Hippocampal formation (tissue), 2 donors: ENCODE measurements at places on chromosomes 11 and 22.

DNA sequence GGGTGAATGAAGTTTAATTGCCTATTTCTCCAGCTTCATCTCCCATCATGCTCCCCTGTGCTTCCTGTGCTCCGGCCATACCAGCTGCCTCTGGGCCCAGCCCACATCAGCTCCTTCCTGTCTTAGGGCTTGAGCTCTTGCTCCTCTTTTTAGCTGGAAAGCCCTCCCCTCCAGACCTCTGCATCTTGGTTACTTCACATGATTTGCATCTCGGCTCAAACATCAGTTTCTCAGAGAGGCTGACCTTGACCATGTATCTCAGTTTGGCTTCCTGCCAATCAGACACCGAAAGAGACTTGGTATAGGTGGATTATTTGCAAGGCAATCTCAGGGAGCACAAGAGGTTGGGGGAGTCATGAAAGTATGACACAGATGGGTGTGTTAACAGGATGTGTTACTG is 73.2 kb upstream of the TIMP3 start:
- no peak for DNase-seq

GRCh38 chr11:20093775-20094174 is 66.5 kb downstream of the DBX1 start:
- DNase-seq, result no peak

- DNase-seq, result peak; percentile 21
Measured at GRCh38 chr11:86140334-86140990, 71.6 kb upstream of the PICALM start.

GRCh38 chr22:19761725-19762567 is 1.4 kb downstream of the TBX1 start:
- no peak for DNase-seq

DNA sequence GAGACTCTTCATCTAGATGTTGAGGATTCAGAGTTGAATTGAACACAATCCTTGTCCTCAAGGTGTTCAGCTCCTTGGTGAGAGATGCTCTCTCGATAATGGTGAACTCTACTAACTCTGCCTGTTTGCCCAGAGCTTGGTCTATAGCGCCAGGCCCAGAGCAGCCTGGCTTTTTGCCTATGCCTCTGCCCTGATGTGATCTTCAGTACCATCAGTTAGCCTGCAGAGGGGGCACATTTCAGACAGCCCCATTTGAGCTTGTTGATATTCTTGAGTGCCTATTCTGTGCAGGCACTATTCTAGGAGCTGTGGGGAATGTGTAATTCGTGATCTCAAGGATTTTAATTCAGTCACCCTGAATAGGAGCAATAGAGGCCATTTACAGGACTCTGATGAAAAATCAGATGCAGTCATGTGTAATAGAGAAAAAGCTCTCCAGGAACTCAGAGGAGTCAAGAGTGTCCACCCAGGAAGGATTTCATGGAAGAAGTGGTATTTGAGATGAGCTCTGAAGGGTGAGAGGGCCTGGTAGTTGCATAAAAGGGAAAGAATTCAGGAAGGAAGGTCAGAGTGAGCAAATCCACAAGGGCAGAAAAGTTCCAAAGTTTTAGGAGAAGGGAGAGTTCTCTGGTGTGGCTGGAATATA is 19.3 kb downstream of the GTPBP1 start:
- DNase-seq, result peak; percentile 51

DNA sequence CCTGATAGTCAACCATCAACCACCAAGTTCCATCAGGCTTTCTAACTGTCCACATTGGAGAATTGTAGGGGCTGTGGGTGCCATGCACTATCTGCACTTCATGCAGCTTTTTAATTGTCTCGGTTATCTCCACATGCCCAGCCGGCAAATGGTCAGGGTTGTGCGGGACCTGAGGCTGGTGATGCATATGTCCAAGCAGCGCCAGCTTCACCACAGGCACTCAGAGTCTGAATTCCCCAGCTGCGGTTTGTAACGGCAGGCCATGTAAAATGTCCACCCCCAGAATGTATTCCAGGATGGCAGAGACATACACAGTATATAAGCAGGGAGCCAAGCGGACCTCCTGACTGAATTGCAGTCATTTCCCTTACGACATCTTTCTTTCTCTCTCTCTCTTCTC is 435.6 kb downstream of the DYNC2H1 start:
- DNase-seq, result no peak

DNA sequence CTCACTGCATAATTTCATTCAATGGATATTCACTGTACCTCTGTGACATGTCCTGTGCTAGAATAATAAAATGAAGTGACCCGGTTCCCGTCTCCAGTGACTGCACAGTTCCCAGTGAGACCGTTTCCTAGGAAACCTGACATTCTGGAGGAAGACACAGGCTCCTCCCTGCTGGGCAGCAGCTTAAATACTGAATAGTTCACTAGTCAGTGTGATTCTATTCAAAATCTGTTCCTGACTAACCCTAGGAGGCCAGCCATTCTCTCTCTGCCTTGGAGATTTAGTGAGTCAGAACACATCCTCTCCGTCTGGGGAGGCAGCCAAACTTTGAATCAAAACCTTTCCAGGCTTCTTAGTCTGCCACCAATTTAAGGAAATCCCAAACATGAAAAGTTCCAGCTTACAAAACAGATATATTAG is 11.3 kb downstream of the TRIM66 start:
- DNase-seq, result peak; percentile 19

- DNase-seq, result no peak
Measured at GRCh38 chr11:112593440-112593839, 332.8 kb upstream of the PLET1 start.

DNA sequence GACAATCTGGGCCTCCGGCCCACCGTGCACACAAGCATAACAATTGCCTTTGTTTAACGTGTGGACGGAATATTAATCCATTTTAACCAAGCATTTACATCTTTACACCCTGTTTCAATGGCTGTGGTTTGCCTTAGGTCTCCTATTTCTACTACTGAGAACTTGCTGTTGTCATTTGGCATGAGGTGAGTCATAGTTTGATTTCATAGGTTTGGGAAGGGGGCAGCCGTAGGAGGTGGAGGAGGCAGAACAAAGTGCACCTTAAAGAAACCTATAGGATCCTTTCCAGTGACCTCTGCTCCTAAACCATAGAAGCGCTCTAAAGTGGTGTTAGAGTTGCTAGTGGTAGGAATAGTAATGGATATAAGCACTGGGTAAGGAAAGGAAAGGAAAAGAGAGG is 59.4 kb downstream of the ARHGAP42 start:
- no peak for DNase-seq

DNA sequence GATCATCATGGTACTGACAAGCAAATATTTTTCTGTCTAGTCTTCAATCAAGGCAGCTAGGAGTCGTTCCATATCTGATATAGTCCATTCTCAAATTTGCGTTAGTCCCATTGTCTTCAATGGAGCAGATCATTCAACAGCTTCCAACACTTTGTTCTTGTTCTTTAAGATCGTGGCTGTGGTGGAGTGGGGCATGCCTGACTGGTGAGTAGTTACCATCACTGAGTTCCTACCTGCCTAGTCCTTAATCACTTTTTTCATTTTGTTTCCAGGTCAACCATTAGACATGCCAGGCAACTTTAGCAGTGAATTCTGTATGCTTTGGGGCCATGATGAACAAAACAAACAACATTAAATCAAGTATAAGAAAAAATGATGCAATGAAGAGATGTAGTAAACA is 693.1 kb upstream of the KIRREL3 start:
- DNase-seq, result no peak

GRCh38 chr11:24779791-24780190 is 282.9 kb downstream of the LUZP2 start:
- DNase-seq, result no peak

GRCh38 chr11:101567071-101567470 is 16.7 kb downstream of the TRPC6 start:
- DNase-seq, result no peak

DNA sequence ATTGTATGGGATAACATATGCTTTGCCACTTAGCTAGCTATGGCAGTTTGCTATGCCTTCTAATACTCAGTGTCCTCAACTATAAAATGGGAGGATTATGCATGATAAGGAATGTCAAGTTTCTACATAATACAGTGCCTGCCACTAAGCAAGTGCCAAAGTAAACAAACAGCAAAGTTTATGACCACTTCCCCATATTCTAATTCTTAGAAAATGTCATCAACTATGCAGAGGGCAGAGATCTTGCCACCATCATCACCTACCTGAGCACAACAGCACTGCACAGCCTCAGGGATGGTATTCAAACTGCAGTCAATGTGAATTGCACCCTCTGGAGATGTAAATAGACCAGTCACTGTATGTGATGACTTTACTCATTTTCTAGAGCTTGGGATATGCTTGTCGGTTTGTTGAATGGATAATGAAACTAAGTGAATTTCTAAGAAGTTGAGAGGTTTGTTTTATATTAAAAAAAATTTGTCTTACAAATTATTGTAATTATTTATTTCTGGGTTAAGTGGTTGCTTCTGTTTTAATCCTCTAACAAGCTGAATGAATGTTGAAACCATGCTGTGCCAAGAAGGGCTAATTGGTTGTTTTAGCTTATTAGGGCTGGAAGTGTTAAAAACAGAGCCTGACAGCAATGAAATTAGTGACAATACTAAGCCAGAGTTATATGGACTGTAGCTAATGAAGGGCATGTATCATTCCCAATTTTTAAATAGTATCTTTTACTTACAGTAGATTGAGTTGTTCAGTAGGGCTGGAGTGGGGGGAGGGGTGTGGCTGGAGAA is 398.4 kb downstream of the CNTN5 start:
- no peak for DNase-seq

DNA sequence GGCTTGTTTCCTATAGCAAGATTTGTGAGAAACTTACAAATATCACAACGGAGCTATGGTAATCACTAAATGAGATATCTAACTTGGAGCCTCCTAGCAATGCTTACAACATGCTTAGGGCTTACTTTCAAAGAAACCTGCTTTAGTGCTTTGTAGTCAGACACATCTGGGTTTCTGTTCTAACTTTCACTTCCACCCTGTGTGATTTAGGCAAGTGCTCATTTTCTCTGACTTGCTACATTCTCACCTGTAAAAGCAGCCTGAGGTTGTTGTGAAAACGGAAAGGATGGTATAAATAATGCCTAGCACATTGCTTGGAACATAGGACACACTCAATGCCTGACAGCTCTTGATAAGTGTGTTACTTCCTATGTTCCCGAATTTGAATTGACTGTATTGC is 45.6 kb downstream of the LRRC4C start:
- DNase-seq, result no peak

GRCh38 chr11:17978553-17979287 is 34.1 kb downstream of the SERGEF start:
- DNase-seq, result no peak

DNA sequence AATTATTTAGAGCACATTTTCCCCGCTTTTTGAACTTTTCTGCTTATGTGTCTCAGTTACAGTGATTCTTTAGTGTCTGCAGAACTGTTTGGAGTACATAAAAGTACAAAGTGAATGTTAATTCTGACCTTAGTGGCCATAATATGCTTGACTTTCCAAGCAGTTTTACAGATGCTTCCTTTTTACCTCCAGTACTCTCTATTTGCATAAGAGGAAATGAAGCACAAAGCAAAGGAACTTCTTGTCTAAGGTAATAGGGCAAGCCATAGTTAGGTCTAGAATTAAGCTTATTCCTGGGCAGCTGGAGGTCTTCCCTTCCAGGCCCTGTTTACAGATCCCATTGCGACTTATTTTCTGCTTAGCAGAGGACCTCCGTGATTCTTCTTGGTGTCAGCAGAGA is 3.6 kb downstream of the GTPBP1 start:
- no peak for DNase-seq

DNA sequence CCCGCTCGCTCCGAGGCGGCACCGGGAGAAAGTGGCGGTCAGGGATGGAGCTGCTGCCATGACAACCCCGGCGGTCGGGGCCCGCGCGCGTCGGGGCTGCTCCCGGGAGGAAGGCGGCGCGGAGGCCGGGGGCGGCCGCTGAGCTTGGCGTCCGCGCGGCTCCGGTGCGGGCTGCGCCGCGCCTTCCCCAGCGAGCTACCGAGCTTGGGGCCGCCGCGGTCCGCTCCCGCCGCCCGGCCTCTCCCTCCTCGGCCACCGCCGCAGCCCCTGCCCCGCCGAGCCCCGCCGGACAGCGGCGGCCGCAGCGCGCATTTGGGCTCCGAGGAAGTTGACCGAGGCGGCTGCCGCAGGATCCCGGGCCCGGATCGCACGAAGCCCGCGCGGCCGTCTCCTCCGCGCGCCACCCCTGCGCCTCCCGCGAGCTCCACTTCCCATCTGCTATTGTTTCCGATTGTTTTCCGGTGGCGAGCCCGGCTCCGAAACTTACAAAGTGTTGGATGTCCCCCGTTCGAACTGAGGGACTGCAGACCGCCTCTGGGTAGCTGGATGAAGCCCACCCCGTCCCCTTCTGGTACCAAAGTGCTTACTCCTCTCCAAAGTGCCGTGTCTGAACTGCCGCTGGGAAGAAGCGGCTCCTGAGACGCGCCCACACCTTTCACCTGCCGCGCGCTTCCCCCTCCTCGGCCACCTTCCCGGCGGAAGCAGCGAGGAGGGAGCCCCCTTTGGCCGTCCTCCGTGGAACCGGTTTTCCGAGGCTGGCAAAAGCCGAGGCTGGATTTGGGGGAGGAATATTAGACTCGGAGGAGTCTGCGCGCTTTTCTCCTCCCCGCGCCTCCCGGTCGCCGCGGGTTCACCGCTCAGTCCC is 540.3 kb downstream of the NTM start:
- DNase-seq, result no peak

- DNase-seq, result no peak
Measured at GRCh38 chr11:108871152-108871551, 206.3 kb downstream of the DDX10 start.

DNA sequence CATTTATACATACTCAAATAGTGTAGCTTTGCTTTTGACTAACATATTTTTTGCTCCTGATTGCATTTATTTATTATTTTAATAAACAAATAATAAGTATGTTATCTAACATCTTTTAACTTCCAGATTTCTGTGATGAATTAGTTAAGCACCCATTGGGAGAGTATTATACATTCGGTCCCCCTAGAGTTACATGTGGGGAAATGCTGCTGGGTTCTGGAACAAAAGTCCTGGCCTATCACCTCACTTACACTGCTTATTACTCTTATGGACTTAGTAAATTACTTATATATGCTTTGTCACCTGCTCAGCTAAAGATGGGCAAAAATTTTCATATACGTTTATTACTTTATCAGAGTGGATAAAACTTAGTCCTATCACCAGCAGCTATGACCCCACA is 1163.0 kb downstream of the FAM181B start:
- DNase-seq, result no peak

GRCh38 chr11:113721462-113722066 is 15.5 kb upstream of the TMPRSS5 start:
- no peak for DNase-seq

DNA sequence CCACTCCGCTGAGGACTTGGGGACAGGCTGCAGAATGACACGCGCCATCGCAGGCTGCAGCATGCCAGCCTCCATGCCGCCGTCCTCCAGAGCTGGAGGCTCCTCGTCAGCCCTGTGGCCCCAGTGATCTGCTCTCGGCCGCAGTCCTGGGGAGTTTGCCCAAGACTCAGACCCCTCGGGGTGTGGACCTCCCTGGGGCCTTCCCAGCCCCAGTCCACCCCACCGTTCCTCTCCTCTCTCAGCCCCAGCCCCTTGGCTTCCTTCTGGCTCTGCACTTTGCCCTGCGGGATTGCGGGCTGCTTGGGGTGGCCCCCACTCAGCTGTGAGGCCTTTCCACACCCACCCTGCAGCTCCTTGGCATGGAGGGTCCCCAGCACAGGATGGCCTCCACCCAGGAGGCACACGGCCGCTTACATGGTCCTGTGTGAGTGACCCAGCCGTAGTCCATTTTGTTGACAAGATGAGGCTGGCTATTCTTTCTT is 414.9 kb downstream of the TBC1D22A start:
- no peak for DNase-seq
